D721Med (cell line): ENCODE measurements at places on chromosomes 5 and 9.

DNA sequence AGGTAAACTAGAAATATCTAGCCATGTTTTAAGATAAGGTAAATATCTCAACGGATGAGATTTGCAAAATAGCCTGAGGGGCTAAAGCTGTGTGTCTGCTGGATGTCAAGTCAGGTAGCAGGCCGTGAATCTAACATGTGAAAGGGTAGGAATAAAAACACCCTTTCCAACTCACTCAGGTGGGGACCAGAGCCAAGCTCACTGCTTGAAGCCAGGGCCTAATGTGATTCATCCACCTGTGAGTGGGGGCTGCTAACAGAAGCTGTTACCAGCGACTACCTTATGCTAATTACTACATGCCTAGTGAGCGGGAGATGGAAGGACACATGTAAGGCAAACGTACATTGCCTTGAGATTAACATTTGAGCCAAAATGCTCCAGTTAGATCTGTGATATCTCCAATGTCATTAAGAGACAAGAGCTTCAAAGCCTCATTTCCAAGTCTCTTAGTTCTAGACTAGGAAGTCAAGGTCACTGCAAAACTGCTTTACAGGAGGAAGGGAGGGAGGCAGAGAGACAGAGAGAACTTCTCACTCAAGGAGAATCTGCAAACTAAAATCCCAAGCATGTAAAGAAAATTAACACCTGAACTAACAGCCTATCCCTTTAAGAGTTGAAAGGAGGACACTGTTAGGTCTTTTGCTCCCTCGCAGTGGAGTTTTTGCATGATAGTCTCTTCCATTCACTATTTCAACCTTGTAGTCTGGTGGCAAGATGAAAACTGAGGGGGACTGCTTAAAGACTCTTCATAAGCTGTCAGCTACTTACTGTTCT lies 141.6 kb upstream of the RPS23 start:
- DNase-seq, result no peak

GRCh38 chr9:114276908-114277821 lies 45.7 kb upstream of the ORM1 start:
- DNase-seq, result no peak

GRCh38 chr9:73026375-73026774 lies 73.5 kb upstream of the ALDH1A1 start:
- DNase-seq, result no peak

DNA sequence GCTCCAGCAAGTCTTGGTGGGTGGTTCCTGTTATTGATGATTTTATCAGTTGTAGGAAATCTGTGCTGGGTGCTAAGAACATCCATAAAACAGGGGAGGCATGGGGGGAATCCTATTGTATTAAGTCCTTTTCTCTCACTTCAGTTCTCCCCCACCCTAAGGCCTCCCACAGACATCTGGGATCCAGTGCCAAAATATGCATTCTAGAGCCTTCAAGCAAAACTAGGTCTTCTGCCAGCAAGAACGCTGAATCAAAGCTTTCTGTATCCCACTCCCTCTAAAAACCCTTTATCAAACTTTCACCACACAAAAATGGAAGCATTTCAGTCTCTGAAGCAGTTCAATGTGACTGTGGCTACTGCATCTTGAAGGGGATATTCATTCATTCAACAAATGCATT lies 281.9 kb downstream of the GAS1 start:
- no peak for DNase-seq

DNA sequence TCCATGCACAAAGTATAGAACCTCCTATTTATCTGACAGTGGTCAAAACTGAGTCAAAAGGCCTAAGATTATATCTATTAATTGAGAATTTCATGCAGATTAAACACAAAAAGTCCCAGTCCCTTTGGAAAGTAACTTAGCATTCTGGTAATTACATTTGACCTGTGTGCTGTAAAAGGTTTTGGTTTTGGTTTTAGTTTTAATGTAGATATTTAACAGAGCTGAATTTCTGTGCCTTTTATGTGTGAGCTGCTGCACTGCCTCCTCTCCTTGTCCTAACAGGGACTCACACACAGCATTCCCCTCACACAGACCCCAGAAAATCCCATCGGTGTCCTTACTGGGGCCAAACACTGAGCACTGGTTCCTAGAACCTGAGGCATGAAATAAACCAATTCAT lies 31.0 kb upstream of the FSD1L start:
- no peak for DNase-seq
